ENCODE measurements at places on chromosomes 11 and 22. TPM values are rescaled to one million over a fixed set of nuclear protein-coding genes. Genes with fewer than 3 reads are reported as not detected.

Gene CDPF1
- 18.1 TPM for total RNA-seq

DNA sequence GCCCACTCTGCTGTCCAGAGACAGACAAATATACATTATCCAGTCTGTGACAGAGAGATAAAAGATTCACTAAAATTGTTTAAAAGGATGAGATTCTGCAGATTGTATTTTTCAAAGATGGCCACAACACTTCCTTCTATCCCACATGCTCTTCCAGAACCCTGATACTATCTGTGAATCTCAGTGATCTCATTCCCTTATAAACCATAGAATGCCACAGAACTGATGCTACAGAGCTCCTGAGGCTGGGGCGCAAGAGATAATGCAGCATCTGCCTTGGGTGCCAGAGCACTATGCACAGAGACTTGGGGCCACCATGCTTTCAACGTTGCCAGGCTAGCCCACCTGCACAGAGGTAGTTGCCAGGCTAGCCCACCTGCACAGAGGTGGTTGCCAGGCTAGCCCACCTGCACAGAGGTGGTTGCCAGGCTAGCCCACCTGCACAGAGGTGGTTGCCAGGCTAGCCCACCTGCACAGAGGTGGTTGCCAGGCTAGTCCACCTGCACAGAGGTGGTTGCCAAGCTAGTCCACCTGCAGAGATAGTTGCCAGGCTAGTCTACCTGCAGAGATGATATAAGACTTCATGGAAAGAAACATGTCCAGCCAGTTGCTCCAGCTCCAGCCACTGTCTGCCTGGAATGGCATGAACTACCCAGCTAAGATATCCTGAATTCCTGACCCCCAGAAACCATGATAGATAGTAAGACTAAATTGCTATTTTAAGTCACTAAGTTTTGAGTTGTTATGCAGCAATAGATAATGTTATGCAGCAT is 17.6 kb upstream of the SEPTIN5 start:
- DNase-seq = no peak

Gene OR5W2
- total RNA-seq = not detected

Gene FAM227A
- 0.42 TPM for total RNA-seq

Gene UPK3A
- total RNA-seq = not detected

Gene APOL6
- total RNA-seq = 22.6 TPM

DNA sequence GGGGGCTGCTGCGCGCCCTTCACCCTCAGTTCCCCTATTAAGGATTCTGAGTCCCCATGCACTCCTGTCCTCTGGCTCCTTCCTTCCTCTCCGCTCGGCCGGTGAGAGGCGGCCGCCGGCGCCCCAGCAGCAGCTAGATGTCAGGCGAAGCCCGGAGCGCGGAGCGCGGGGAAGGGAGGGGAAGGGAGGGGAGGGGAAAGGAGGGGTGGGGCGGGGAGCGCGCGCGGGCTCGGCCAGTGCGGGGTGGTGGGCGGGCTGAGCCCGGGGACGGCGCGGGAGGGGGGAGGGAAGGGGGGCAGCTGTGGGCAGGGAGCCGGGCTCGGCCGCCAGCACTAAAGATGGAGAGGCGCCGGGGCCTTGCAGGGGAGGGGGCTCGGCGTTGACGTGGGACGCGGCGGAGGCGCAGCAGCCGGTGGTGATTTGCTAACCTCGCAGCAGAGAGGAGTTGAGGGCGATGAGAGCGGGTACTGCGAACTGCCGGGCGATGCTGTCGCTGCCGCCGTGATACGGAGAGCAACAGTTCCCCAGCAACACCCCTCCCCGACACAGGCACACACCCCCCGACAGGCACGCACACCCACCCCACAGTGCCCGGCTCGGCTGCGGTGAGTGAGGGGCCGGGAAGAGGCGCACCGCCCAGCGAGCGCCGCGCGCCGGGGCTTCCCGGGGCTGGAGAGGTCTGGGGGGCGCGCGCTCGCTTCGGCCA is at the start of gene ZBTB16:
ZBTB16 (plus strand) TSS at position 434 of the 706 bp plus-strand sequence. CDS start 3,590 bp downstream, outside the sequence.
- no peak for DNase-seq

GRCh38 chr11:67390947-67391303 is 861 bp upstream of the RAD9A start:
- no peak for DNase-seq

DNA sequence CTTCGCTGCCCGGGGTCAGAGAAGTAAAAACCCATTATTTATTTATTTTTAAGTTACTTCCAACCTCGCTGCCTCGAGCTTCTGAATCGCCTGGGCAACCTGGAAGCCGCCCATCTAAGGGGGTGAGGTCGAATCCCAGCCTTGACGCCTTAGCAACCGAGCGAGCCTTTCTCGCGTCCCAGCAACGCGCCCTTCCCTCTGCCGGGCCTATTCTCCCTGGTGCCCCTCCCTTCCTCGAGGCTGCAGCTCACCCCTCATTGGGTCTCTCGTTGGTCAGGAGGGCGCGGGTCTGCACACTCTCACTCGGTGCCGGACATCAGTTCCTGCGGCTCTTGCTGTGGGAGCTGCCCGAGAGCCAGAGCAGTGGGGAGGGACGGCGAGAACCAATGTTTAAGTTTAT is at the start of gene CCDC81:
CCDC81 (plus strand) TSS at position 302 of the 400 bp plus-strand sequence. CDS start 277 bp downstream, outside the sequence.
- DNase-seq = no peak

DNA sequence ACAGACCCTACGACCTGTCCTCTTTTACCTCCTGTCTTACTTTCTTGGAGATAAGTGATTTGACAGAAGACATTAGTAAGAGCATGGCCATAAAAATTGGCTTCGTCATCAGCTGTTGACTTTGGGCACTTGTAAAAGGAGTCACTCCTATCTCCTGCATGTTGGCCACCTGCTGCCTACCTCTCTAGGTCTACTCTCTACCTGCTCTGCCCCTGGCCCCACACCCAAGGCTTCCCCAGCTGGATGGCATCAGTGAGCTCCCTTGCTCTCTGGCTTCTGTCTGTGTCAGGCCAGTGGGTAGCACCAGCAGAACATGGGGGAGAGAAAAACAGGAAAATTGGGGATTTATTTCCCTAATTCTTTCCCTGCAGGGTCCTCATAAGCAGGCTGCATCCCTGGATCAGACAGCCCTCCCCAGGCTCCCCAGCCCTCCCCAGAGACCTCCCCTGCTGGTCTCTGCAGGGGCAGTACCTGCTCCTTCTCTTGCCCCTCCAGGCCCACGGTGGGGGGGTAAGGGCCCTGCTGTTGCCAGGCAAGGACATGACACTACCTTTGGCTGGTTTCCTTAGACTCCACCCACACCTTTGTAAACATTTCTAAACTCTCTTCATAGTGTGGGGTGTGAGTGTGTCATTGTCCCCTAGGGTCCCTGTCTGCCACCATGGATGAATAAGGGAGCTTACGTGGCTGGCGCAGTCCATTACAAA is 157.0 kb upstream of the NECTIN1 start:
- DNase-seq = no peak

GRCh38 chr11:19605520-19606371 is 106.9 kb upstream of the NAV2 start:
- DNase-seq = no peak
